ENCODE measurements at places on chromosomes 3 and 15. TPM values are rescaled to one million over a fixed set of nuclear protein-coding genes. Genes with fewer than 3 reads are reported as not detected.

The SH3BP5 gene
- total RNA-seq, result 32.4 TPM

The OR5K4 gene
- not detected for total RNA-seq

The GRIP2 gene
- total RNA-seq, result 0.27 TPM

The FEZF2 gene
- not detected for total RNA-seq

The PCLAF gene
- total RNA-seq, result 21.5 TPM

DNA sequence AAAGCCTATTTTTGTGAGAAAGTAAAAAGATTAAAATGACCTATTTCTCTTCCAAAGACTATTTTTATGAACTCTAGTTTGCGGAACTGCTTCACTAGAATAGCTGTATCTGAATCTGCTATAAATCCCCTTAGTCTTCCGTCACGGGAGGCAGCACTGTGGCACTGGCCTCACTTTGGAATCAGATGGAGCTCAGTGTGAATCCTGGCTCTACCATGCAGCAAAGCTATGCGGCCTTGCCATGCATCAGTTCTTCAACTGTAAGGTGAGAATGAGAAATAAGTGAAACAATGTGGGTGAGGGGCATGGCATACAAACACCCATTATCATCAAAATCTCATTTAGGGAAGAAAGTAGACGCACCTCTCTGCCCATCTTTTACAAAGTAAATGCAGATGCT, 27.5 kb upstream of the CSPG5 start:
- DNase-seq, result no peak

- DNase-seq, result no peak
These were observed 84.5 kb downstream of the MEGF11 start for GRCh38 chr15:66169023-66169422.

- DNase-seq, result no peak
These were observed 64.8 kb downstream of the STRIT1 start for GRCh38 chr3:155228676-155229075.

GRCh38 chr3:30638685-30639412, 32.4 kb downstream of the TGFBR2 start:
- DNase-seq, result no peak

- no peak for DNase-seq
These were observed 174.5 kb upstream of the TMC3 start for GRCh38 chr15:81548365-81549130.

DNA sequence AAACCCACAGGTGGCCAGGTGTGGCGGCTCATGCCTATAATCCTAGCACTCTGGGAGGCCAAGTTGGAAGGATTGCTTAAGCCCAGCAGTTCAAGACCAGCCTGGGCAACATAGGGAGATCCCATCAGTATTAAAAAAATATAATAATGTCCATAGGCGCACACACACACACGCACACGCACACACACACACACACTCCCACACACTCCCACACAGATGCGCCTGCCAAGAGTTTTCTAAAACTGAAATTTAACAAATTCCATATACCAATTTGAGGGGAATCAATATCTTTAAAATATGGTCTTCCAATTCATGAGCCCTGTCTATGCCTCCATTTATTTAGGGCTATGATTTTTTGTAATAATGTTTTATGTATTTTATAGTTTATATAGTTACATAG, 17.0 kb downstream of the SHISA5 start:
- no peak for DNase-seq

GRCh38 chr3:133928136-133928893, 32.6 kb upstream of the RAB6B start:
- DNase-seq, result no peak

- DNase-seq, result no peak
These were observed 60.2 kb upstream of the CDAN1 start for GRCh38 chr15:42796955-42797782.

DNA sequence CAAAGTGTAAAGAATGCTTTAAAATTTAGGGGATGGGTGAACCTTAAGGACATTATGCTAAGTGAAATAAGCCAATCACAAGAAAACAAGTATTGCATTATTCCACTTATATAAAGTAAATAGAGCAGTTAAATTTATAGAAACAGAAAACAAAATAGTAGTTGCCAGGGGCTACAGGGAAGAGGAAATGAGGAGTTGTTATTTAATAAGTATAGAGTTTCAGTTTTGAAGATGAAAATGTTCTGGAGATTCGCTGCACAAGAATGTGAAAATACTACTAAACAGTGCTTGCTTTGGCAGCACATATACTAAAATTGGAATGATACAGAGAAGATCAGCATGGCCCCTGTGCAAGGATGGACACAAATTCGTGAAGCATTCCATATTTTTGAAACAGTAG, 32.0 kb downstream of the DNAH12 start:
- DNase-seq, result no peak

- DNase-seq, result no peak
These were observed 2.8 kb upstream of the C15orf40 start for GRCh38 chr15:83014205-83014653.

- DNase-seq, result no peak
These were observed 97.8 kb downstream of the OXNAD1 start for GRCh38 chr3:16362770-16363169.
